Renal cortex interstitium (tissue), 15 donors: ENCODE measurements at places on chromosomes 3 and 15. TPM values are rescaled to one million over a fixed set of nuclear protein-coding genes. Genes with fewer than 3 reads are reported as not detected.

GRCh38 chr15:43531018-43531670, 13.7 kb downstream of the MAP1A start:
- peak; percentile 46 for DNase-seq

DNA sequence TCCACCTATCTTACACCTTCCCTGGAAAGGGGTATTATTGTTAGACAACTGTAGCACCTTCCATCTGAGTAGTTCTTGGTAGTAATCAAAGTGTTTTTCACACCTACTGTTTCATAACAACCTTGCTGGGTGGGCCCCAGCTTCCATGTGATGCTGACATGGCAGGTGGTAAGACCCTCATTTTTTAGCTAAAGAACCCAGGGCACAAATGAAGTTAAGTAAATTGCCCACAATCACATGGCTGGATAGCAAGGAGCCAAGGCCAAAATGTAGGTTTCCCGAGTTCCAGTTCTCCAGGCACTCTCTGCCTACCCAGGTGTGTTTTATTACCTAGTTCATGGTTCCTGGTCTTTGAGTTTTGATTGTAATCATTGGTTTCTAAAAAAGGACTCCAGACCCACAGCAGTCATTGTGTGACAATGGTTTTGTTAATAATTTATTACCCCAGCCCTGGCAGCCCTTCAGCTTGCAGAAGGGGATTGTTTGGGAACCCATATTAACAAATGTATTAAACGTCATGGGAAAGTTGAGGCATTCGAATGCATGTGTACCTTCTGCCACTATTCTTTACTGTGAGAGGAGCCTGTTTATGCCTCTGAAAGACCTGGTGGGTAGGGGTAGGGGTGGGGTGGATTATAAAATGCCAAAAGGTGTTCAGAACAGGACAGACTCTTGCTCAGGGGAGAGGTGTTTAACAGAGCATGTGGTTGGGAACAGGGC, 222.2 kb upstream of the BHLHE40 start:
- DNase-seq: no peak

The CCDC39 gene
- polyA plus RNA-seq: 4.6 TPM

- no peak for DNase-seq
Observed at GRCh38 chr15:26628071-26628470, 144.8 kb downstream of the GABRB3 start.

DNA sequence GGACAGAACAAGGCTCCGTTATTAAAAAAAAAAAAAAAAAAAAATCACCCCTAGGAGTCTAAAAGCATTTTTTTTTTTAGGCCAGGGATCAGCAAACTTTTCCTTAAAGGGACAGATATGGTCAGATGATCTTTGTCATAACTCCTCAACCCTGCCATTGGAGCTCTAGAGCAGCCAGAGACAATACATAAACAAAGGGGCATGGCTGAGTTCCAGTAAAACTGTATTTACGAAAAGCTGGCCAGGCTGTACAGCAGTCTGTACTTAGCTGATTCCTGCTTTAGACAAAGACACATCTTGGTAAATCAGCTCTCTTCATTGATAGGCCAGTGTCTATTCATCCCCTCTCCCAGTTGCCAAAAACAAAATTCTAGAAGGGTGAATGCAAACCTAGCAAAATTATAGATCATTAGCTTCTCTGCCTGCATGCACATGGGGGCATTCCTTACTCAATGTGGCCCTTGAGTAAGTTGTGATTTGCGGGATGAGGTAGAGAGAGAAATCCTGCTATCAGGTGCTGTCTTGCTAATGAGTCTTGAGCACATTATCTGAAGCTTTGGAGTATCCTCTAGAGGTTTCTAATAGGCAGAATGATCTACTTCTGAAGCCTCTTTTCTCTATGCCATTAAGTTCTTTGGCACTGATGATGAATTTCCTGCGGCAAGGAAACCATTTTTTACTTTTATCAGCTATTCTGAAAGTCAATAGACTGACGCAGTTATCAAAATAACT, 35.2 kb downstream of the SENP8 start:
- no peak for DNase-seq

The MAP3K13 gene
- polyA plus RNA-seq: 45.8 TPM

The TP63 gene
- polyA plus RNA-seq: 1.2 TPM

The SLC15A2 gene
- polyA plus RNA-seq: 12.7 TPM

DNA sequence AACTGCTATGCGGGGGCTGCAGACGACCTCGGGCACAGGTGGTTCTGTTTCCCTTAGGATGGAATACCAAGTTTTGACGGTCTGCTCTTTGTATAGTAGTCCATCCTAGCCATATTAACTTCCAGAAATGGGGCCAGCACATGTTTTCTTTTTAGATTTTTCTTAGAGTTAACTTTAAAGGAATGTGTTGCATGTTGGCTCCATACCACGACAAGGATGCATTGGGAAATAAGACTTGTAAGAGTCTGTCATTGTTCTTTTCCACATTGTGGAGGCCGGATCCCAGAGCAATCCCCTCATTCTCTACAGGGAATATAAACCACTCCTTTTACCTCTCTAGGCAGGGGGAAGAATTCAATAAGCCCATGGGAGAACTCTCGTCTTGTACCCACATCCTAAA, 87.1 kb upstream of the PLSCR4 start:
- no peak for DNase-seq
